NCI-H2107 (cell line): ENCODE measurements at places on chromosomes 16 and 17.
A peak's percentile ranks its signal among the peaks of the same experiment; 100 is the strongest.

GRCh38 chr17:5047446-5047845 is 12.2 kb upstream of the SLC52A1 start:
- no peak for DNase-seq

DNA sequence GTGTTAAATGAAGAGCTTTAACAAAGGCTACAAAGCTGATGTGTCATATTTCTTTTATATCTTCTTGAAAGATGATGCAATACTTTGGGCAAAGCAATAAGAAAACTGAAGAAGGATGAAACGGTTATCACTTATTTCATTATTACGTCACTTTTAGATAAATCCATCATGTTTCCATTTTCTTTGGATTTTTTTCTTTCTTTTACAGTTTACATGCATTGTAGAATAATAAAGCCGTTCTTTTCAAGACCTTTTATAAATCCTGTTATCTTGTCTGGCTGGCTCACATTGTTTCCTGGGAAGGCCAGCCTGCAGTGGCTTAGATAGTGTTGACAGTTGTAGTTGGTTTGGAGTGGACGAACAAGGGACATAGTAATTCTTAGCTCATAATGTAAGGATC is 28.9 kb downstream of the TANC2 start:
- DNase-seq = no peak

DNA sequence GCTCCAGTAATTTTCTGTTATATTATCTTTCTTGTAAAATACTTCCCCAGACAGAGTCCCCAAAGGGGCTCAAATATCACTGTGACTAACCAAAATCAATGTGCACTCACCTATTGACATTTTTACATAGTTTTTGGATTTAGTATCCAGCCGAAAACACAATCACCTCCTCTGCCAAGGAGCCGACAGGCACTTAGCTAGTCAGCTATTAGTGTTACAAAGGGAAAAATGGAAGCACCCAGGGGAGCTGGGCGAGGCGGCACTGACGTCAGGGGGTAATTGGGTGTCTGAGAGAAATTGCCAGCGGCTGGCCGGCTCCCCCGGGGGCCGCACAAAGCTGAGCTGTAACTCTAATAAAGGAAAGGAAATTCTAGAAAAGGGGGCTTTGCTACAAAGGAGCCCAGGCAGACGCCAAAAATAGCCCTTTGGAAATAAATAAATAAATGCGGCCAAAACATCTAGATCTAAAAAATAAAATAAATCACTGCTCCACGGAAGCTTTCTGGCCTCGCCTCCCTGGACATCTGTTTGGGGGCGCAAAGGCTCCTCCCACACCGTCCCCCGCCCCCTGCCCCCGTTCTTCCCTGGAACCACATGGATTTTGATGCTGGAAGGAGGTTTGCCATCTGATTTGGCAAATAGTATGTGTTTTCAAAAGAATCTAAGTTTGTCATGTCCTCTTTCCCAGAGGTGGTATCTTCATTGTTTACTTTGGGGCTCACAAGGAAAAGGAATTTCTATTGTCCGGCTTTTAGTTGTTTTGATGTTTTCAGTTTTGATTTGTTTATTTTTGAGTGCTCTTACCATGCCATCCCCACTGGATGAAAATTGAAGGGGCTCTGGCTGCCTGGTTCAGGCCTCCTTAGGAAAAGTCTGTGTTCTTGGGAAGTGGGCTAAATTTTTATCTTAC is 156.7 kb downstream of the ZNF423 start:
- no peak for DNase-seq

DNA sequence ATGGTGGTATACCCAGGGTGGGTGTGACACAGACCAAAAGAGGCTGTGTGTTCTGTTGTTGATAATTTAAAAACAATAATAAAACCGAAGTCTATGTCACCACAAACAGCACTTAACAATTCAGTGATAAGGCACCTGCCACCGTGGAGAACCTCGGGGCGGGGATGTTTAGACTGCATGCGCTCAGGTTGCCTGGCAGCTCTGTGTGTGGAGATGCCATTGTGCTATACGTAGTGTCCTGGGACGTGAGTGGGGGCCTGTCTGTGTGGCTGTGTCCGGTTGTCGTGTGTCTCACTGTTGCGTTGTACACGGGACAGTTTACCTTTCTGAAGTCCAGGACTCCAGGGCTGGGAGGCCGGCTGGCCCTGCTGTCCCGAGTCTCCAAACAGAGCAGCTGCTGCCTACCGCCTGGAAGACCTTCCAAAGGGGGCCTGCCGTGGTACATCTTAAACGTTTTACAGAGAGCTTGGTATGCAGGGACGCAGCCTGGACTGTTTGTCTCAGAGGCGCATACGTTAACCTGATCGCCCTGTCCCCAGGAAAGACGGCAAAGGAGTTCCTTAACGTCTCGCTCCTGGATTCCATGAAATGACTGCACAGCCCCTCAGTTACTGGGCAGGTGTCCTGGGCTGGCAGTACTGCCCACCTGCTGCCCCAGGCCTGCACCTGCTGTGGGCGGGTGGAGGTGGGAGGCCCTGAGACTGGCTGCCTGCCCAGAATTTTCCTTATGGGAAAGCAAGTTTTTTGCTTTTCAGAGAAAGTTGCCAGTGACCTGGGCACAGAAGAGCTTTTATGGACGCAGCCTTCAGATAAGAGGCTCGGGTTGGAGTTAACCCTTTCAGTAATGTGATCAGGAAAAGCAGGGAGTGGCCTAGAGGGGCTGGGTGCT is 19.0 kb downstream of the SPIRE2 start:
- DNase-seq = peak; percentile 70

GRCh38 chr16:13902052-13902451 is 17.9 kb upstream of the ERCC4 start:
- no peak for DNase-seq

GRCh38 chr17:74859459-74860228 is at the start of gene GRIN2C:
TSS of gene GRIN2C (minus strand) at chr17:74859885. CDS start at chr17:74855092, 4,793 bp downstream.
- no peak for DNase-seq

GRCh38 chr17:48382989-48383388 is 47.0 kb downstream of the SKAP1 start:
- no peak for DNase-seq

- no peak for DNase-seq
These were observed 134.5 kb downstream of the RAB11FIP4 start for GRCh38 chr17:31525801-31526549.

DNA sequence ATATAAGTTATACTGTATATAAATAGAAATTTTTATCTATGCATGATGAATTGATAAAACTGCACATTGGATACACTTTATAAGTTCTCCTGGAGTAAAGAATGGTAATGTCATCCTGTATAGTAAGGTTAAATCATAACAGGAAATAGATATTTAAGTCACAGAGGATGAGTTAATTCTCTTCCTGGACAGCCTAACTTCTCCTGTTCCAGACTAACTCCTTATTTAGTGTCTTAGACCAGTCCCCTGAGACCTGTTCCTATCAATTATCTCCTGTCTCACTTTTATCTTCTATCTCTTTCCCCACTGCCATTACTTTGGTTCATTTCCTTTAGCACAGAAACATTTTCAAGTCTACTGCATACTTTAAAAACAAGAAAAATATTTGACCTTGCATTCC is 46.5 kb downstream of the SSH2 start:
- no peak for DNase-seq

DNA sequence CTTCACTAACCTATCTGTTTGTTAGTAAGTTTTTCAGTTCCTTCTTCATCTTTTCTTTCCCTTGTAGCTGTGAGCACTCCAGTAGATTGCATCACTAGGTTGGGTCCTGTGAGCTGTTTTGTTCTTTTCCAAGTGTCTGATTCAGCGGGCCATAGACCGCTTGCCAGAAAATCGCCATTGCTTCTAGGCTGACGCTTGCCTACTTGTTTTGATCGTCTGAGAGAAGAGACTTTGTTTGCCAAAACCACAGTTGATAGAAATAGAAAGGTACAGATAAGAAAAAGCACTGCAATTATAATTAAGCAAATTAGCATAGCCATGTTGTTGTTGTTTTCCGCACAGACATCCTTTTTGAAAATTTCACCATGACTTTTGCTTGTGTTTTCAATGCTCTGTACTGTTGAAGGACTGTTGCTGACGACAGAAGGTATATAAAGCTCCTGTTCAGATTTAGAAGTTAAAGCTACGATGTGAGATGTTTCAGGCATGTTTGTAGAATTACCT is 3.1 kb downstream of the EVI2A start:
- DNase-seq = no peak

DNA sequence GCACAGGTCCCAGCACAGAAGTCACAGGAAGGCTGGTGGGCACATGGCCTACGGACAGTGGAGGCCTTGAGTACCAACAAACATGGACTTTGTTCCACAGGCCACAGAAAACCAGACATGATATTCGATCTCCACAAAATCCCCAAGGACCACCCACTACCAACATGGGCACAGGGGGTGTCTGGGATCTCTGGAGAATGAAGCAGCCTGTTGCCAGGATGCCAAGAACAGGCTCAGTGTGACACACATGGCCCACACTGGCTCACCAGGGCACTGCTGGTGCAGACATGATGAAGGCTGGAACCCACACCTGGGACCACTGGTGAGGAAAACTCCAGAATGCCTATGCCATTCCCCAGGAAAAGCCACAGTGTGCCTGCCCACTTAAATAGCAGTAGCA is 120.2 kb downstream of the C16orf78 start:
- no peak for DNase-seq

- no peak for DNase-seq
These were observed 8.0 kb downstream of the CCNF start for GRCh38 chr16:2437032-2437790.

- DNase-seq = no peak
These were observed 9.7 kb downstream of the CHST5 start for GRCh38 chr16:75526032-75526790.

- no peak for DNase-seq
These were observed 204.2 kb upstream of the KCNJ16 start for GRCh38 chr17:69870751-69871199.

GRCh38 chr17:8986295-8986694 is 20.8 kb upstream of the PIK3R5 start:
- no peak for DNase-seq

GRCh38 chr16:49632795-49633184 is 223.1 kb downstream of the ZNF423 start:
- DNase-seq = no peak

DNA sequence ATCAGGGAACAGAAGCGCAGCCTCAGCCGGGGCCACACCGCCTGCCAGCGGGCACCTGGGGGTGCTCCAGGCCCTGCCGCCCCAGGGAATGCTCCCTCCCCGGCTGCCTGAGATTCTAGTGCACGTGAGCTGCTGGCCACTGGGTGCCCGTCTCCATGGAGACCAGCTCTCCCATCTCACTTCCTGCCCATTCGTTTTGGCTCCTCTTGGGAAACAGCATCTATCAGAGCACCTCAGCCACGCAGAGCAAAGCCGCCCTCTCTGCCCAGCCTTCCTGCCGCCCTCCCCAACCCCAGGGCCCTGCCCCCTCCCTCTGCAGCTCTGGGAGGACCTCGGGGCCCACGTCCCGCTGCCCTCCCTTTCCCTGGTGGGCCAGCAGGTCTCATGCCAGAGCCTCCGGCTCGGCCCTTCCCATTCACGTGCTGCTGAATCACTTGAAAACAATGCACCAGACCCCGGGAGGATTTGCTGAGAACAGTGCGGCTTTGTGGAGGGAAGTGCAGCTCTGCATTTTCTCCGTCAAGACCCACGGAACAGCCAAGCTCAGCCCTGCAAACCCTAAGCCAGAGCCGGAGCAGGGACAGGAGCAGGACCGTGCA is 19.4 kb downstream of the CEP295NL start:
- peak; percentile 29 for DNase-seq

DNA sequence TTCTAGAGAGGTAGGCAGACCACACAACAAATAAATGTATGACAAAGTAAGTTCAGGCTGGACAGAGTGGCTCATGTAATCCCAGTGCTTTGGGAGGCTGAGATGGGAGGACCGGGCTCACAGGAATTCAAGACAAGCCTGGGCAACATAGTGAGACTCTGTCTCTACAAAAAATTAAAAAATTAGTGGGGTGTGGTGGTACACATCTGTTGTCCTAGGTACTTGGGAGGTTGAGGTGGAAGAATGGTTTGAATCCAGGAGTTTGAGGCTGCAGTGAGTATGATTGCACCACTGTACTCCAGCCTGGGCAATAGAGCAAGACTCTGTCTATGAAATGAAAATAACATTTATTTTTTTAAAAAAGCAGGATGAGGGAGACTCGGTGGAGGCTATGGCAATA is 18.5 kb downstream of the CHP2 start:
- DNase-seq = no peak

GRCh38 chr16:89025636-89026035 is 48.6 kb upstream of the CBFA2T3 start:
- DNase-seq = no peak

DNA sequence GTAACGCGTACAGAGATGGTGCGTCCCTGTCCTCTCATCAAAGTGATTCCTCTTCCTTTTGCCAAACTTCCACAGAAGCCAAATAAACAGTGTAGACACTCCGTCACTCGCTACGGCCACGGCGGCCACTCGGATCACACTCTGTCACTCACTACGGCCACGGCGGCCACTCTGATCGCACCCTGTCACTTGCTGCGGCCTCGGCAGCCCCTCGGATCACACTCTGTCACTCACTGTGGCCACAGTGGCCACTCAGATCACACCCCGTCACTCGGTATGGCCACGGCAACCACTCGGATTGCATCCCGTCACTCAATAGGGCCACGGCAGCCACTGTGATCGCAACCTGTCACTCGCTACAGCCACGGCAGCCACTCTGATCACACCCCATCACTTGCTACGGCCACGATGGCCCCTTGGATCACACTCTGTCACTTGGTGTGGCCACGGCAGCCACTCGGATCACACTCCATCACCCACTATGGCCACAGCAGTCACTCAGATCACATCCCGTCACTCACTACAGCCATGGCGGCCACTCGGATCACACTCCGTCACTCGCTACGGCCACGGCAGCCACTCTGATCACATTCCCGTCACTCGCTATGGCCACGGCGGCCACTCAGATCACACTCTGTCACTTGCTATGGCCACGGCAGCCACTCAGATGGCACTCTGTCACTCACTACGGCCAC is 170.8 kb downstream of the BANP start:
- no peak for DNase-seq

DNA sequence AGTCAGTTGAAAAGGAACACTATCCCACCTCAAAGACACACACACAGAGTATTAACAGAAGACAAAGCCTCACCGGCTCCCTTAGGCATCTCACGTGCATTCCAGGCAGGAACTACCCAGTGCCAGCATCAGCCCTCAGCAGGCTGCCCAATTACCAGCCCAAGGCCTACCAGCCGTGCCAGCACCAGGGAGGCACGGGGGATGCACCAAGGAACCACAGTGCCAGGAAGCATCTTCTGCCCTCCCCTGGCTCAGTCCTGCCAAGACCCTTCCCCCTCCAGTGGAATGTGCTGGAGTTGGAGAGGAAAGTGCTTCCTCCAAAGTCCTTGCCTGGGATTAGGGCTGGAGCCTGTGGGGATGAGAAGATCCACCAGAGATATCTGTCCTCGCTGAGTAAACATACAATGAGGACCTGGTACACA is 11.0 kb upstream of the KRT19 start:
- no peak for DNase-seq

- no peak for DNase-seq
These were observed 16.1 kb downstream of the SGCA start for GRCh38 chr17:50181591-50182560.

GRCh38 chr16:71426880-71427615 is 14.8 kb downstream of the TLE7 start:
- DNase-seq = no peak

GRCh38 chr16:54400261-54400660 is 113.7 kb upstream of the IRX3 start:
- no peak for DNase-seq

GRCh38 chr16:3480901-3481695 is 14.2 kb downstream of the C16orf90 start:
- DNase-seq = no peak

GRCh38 chr17:40750391-40750790 is 4.7 kb downstream of the KRT25 start:
- DNase-seq = no peak

- peak; percentile 59 for DNase-seq
These were observed 39.7 kb upstream of the MEAK7 start for GRCh38 chr16:84544031-84544773.
